ENCODE measurements at places on chromosomes 1 and 21.

DNA sequence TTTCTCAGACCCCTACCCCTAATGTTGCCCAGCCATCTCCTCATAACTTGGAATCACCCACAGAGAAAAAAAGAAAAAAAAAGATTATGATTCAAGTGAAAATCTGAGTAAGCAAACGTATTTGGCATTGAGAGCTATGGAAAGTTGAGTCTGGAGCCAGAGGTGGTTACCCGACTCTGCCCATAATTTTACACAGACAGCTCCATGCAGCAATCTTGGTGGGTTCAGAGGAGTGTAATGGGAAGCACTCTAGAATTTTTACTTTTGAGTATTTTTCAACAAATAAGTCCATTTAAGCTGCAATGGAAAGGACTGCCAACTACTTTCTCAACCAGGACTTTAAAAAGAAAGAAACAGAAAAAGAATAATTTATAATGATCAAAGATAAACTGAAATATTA, 62.7 kb downstream of the ZC3H11B start:
- no peak for DNase-seq

GRCh38 chr21:44848821-44849521, 24.5 kb downstream of the PTTG1IP start:
- DNase-seq = no peak

- no peak for DNase-seq
Observed at GRCh38 chr21:20652846-20653245, 345.4 kb upstream of the NCAM2 start.

- DNase-seq = peak; percentile 68
Observed at GRCh38 chr1:161198194-161198896, 509 bp downstream of the ADAMTS4 start.

DNA sequence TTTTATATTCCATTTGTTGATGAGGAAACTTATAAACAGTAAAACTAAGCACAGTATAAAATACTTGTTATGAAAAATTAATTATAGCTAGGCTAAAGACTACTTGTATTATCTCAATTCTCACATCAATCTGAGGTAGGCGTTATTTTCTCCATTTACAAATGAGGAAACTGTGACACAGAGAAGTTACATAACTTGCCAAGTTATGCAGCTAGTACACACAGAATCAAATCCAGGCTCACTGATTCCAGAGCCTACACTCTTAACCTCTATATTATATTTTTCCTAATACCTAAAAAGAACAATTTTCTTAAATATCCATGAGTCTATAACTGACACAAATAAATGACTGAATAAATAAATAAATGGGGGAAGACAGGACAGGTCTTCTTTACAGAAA, 11.2 kb upstream of the VPS45 start:
- DNase-seq = no peak
